ENCODE measurements at places on chromosomes 6 and 20.

DNA sequence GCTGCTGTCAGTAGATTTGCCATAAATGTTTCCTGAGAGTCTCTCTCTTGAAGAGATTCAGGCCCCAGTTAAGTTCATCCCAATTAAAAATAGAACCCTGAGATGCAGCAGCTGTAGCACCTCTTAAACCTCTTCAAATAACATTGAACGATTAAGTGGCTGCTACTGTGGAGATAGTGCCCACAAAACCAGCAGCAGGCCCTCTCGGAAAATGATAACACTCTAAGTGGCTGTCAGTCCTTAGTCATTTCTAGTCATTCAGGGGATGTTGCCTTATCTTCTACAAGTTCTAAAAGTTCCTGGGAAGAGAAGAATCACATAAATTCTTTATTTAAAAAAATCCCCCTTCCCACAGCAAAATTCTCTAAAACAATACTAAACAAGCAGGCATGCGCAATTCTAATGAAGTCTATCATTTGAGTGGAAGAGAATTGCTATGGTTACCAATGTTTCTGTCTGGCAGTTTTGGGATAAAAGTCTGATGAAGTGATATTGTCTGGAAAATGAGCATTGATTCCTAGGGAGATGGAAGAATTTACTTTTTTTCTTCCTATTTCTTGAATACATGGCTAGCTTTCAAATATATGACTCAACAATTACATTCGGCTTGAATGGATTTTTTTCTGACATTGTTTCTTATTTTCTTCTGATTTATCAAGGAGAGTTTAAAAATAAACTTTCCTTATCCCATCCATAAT, 131.9 kb downstream of the TRMT11 start:
- DNase-seq = no peak

- no peak for DNase-seq
Measured at GRCh38 chr6:127864701-127865100, 36.2 kb downstream of the THEMIS start.

DNA sequence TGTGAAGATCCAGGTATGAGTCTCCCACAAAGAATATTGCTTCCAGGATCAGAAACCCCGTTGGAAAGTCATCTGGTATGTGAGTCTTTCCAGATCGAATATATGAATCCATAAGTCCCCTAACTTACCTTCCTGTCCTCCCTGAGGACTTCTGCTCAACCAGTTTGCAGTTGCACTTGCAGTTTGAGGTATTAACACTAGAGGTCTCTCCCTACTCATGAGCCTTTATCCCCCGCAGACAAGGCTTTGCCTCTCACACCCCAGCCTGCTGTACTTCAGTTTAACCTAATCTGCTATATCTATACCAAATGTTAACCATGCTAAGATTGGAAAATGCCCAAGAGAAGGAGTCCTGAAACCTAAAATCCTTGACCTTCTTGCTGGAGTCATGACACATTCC, 135.3 kb upstream of the DEFB112 start:
- no peak for DNase-seq

- DNase-seq = no peak
Measured at GRCh38 chr6:7195339-7196018, 87.7 kb downstream of the RREB1 start.

GRCh38 chr6:69768664-69769063, 28.1 kb downstream of the LMBRD1 start:
- DNase-seq = no peak

GRCh38 chr6:4888841-4889240, 112.6 kb downstream of the CDYL start:
- DNase-seq = no peak

- DNase-seq = no peak
Measured at GRCh38 chr6:169974663-169975062, 223.2 kb downstream of the ERMARD start.

DNA sequence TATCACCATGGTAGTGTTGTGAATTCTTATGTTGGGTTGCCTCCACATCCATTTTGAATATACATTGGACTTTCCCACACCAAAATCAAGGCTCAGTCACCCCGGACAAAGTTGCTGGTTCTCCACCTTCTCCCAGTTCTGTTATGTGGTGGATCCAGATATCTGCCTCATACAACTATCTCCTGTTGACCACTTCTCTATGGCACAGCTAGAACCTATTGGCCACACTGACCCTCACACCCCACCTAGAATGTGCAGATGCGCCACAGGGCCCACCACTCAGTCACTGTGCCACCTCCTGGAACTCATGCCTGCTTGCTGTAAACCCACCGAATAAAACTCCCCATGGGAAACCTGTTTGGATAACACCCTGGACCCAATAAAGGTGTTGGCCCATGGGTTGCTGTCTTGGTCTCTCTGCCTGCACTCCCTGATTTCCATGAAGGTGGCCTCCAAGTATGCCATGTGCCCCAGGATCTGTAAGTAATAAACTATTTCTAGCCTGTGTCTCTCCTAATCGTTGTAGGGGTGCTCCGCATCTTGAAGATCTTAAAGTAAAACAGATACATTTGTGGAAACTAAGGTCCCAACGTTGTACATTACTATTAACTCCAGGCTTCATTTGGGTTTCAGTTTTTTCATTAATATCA, 7.2 kb upstream of the NQO2 start:
- DNase-seq = no peak

DNA sequence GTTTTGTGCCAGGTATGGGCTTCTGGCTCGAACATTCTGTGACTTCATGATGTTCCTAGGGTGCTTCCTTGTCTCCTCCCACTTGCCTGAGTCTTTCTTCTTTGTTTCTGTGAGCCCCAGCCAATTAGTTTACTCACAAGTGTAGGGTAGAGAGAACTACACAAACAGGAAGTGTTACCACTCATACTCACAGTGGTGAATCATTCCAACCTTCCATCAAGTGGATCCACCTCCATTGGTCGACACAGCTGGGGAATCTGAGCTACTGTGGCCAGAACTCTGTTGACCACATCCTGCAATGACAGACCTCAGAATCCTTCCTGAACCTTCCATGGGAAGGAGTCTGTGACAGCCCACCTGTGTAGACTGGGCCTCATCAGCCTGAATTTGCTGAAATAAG, 76.8 kb downstream of the UNC5CL start:
- DNase-seq = no peak

DNA sequence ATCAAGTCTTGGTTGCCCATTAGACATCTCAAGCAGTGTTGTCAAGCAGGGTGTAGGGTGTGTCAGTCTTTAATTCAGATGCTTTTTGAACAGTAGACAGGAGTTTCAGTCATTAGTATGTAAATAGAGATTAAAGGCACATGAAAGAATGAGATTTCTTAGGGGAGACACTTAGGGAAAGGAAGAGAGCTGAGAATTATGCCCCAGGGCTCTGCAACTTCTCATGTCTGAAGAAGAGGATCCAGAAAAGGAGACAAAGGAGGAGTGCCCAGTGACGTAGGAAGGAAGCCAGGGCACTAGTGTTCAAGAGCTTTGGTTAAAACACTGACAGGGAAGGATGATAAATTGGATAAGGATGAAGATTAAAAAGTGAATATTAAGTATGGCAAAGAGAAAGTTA, 569.7 kb downstream of the NKAIN2 start:
- DNase-seq = no peak

DNA sequence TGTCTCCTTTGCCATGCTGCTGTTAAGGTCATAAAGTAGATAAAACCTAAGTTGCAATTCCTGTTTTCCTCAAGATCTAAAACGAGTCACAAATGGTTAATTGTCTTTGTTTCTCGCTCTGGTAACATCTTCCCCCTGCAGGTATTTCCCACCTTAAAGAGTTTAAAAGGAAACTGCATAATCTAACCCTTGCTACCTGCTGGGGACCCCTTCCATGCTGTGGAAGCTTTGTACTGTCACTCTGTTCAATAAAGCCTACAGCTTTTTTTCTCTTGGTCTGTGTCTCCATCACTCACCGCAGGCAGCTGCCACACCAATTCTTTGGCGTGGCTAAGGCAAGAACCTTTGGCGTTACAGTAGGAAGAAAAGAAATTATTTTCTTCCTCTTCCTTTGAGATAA, 117.7 kb upstream of the GJE1 start:
- no peak for DNase-seq

- no peak for DNase-seq
Measured at GRCh38 chr6:157644043-157644810, 178.8 kb upstream of the SNX9 start.

DNA sequence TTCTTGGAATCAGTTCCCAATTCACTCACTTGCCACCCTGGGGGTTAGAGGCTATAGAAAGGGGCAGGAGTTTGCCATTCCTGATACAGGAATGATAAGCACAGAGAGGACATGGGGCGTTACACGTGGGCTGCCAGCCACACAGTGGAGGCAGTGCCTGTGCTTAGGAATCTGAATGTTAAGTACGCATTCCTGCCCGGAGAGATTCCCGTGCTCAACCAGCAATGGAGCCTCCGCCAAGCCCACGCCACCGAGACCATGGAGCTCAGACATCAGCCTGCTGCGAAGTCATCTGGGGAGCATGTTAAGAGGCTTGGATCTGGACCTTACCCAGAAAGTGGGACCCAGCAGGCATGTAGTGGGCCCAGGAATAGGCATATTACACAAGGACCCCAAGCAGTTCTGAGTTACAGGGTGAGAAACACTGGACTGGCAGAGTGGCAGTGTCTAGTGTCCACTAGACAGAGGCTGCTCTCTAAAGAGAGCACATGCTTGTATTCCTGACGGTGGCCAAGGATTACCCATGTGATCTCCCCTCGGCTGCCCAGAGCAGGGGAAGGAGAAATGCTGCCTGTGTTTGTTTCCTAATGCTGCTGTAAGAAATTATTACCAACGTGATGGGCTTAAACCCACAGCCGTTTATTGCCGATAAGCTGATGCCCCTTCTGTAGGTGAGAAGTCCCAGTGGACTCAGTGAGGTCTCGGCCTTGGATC, 138.2 kb downstream of the BMP7 start:
- DNase-seq = no peak

- no peak for DNase-seq
Measured at GRCh38 chr6:15779726-15780125, 116.9 kb upstream of the DTNBP1 start.

DNA sequence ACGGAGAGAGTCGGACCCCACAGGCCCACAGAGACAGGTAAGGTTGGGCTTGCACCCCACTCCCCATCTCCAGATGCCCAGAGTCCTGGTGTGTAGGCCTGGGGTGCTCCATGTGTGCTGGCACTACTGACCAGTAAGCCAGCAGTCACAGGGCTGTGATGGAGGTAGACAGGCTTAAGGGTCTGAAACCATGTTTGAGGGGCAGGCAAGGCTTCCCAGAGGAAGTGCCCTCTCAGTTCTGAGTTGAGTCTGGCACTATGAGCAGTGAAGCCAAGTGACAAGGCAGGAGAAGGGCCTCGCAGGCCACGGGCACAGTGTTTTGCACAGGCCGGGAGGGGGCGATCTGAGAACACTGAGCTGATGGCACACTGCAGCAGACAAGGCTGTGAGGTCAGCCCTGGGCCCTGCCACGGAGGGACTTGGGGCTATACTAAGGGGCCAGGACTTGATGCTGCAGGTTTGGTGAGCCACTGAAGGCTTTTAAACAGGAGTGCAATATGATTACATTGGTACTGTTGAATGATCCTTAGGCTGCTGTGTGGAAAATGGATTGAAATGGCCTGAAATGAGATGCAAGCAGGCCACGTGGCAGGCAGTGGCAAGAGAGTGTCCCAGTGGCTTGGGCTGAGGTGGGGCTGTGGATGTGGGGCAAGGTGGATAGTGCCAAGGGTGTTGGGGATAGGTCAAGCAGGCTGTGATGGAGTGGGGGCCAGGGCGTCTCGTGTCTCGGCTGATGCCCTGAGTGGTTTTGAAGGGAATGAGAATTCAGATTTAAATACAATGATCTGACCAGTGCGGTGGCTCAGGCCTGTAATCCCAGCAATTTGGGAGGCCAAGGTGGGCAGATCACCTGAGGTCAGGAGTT, 20.3 kb downstream of the TTBK1 start:
- DNase-seq = no peak

- DNase-seq = no peak
Measured at GRCh38 chr6:140980265-140980887, 1152.3 kb upstream of the GJE1 start.
